Activated CD8-positive, alpha-beta memory T cell treated with anti-CD3 and anti-CD28 coated beads for 1 hour (primary cell): ENCODE measurements at places on chromosomes 7 and 10.

DNA sequence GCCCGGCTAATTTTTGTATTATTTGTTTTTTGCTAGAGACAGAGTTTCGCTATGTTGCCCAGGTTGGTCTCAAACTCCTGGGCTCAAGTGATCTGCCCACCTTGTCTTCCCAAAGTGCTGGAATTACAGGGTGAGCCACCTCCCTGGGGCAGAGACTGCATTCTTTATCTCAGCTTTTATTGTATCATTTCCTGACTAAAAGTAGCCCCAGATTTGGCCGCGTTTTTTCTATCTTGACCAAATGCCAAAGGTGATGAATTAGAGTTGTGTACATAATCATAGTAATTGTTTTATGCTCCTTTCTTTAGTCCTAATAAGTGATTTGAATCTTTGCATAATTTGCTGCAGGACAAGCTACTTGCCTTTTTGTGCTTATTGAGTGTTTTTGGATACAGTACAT, 3.1 kb upstream of the SMNDC1 start:
- no peak for DNase-seq

GRCh38 chr10:59700709-59701108, 8.9 kb downstream of the SLC16A9 start:
- no peak for DNase-seq

- no peak for DNase-seq
Observed at GRCh38 chr10:100984672-100985177, 2.6 kb downstream of the MRPL43 start.

GRCh38 chr7:41536873-41537665, 165.8 kb downstream of the INHBA start:
- no peak for DNase-seq

- DNase-seq: no peak
Observed at GRCh38 chr10:95880704-95881103, 27.1 kb upstream of the CC2D2B start.

DNA sequence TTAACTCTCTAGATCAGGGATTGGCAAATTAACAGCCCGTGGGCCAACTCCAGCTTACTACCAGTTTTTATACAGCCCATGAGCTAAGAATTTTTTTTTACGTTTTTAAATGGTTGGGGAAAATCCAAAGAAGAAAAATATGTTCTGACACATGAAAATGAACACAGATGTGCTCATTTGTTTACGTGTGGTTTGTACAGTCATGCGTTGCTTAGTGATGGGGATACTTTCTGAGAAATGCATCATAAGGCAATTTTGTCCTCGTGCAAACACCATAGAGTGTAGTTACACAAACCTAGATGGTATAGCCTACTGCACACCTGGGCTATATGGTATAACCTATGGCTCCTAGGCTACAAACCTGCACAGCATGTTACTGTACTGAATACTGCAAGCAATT, 8.3 kb upstream of the SMKR1 start:
- no peak for DNase-seq

DNA sequence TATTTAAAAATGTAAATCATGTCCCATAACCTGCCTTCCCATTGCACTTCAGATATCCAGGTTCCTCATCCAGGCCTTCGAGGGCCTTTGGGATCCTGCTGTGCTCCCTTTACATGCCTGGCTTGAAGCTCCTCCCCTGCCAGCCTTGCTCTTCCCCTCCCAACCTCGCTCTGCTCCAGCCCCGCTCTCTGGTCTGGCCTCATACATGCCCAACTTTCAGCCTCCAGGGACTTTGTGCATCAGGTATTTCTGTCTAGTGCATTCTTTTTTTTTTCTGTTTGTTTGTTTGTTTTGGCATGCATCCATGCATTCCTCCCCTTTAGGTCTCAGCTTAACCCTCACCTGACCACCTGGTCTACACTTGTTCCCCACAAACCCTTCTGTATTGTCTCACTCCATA, 160.3 kb downstream of the SNX10 start:
- no peak for DNase-seq

GRCh38 chr7:150371131-150371995, 2.7 kb downstream of the REPIN1 start:
- DNase-seq: no peak

GRCh38 chr10:98115031-98115787, 19.2 kb upstream of the R3HCC1L start:
- no peak for DNase-seq

GRCh38 chr10:14050598-14050997, 280.1 kb downstream of the FRMD4A start:
- no peak for DNase-seq

DNA sequence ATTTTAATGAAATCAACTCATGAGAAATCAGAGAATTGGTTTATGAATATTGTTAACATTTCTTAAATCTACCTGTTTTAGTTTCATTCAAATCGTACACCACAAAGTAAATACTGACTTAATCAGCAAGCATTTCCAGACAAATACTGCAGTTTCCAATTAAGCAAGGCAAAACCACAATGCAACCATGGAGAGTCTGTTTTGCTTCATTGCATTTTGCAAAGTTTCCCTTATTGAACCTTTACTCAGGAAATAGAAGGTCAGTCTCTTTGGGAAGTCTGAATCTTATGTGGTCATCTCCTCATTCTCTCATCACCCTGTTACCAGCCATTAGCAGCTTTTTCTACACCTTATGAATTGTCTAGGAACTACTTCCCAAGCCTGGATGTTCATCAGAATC, 400.5 kb downstream of the IPMK start:
- DNase-seq: no peak

DNA sequence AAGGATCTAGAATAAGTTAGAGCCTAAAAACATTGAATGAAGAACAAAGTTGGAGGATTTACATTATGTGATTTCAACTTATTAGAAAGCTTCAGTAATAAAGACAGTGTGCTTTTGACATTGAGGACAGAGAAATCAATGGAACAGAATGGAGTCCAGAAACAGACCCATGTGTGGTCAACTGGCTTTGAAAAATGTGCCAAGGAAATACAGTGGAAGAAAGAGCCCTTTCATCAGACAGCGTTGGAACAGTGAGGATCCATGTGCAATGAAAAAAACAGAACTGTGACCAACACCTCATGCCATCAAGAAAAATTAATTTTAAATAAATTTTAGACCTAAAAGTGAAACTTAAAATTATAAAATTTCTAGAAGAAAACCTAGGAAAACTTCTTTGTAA, 50.6 kb upstream of the LRRC18 start:
- DNase-seq: no peak

GRCh38 chr10:26043469-26043868, 109.4 kb downstream of the MYO3A start:
- no peak for DNase-seq

- no peak for DNase-seq
Observed at GRCh38 chr7:18177129-18177814, 149.6 kb upstream of the PRPS1L1 start.

- DNase-seq: no peak
Observed at GRCh38 chr10:30176776-30177533, 117.6 kb upstream of the JCAD start.

DNA sequence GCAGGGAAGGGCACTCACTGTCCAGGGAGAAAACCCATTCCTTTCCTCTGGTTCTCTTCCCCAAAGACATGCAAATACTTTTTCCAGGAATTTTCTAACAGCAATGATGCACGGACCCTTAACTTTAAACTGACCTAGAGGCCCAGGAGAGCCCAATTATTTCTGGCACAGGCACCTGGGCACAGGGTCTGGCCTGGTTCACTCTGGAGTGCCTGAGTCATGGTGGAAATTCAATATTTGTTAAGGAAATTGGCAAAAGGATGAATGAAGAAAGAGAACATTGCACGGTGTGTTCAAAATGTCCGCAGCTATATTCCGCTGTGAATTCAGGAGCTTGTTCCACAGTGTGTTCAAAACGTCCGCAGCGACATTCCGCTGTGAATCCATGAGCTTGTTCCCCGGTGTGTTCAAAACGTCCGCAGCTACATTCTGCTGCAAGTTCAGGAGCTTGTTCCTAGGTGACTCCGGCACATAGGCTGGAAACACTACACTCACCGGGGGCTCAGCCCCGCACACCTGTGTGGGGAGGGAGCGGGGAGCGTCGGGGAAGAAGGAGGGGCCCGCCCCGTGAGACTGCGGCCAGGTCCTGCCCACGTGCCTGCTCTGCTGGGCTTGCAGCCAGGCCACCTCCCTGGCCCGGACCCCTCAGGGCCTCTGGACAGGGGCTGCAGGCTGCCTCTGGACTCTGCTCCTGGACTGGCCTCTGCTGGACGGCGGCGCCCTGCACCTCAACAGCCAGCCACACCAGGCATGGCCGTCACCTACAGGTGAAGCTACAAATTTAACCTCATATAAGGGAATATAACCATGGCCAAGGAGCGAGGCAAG, 72.0 kb upstream of the FAM20C start:
- no peak for DNase-seq

- no peak for DNase-seq
Observed at GRCh38 chr10:124589491-124590041, 127.9 kb downstream of the LHPP start.

DNA sequence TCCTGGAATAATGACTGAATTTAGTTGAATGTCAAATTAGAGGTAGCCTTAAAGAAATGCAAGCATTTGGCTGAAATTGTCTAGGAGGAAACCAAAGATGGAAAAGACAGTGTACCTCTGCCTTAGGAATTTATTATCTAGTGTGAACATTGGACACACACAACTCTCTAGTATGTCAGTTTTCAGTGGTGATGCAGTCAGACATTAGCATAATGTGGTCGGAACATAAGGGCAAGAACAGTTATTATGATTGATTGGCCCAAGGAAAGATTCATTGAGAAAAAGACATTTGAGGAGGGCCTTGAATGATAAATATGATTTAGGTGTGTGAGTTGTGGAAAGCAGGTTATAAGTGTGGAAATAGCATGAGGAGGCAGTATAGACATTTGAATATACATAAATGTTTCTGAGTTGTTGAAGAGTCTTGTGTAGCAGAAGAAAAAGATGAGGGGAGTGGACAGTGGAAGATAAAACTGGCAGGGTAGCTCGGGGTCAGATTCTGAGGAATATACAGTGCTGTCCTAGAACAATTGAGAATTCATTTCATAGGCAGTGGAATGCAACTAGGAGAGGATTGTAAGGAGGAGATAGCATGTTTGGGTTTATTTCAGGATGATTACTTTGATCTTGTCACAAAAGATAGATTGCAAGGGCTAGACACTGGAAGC, 414.7 kb downstream of the SUGCT start:
- no peak for DNase-seq

DNA sequence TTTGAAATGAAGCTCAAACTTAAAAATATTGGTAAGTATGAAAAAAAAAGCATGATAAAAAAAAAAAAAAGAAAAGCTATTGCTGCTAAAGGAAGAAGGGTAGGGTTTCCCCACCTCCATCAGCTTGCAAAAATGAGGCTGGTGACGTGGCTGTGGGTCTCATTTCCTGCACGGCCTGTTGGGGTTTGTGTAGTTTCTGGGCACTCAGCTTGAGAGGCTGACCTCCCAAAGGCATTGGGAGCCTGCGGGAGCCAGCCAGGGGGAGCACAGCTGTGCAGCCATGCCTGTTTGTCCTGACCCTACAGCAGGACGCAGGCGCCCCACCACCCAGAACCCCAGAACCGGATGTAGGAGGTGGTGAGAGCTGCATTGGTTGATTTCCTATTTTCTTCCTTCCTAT, 48.8 kb upstream of the CARD11 start:
- peak; percentile 42 for DNase-seq

DNA sequence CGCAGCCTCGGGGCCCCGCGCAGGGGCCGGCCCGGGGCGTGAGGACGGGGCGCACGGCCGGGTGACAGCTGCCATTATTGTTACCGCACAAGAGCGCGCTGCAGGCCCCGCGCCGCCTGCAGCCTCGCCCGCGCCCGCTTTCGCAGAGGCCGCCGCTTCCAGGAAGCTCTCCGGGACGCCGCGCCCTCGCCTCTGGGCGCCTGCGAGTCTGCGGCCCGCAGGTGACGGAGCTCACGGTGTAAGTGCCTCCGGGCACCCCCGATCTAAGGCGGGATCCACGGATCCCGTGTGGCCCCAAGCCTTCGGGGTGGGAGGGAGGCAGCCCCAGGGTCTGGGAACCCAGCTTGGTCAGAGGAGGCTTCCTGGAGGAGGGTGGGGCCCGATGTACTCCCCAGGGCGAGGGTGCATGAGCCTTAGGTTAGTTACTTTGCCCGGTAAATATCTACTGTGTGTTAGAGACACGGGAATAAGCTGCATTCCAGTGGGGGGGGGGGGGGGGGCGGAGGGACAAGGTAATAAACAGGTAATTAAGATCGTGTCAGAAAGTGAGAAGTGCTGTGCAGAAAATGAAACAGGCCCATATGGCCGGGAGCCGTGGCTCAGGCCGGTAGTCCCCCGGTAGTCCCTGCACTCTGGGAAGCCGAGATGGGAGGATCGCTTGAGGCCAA, 638 bp downstream of the IQCE start:
- no peak for DNase-seq

DNA sequence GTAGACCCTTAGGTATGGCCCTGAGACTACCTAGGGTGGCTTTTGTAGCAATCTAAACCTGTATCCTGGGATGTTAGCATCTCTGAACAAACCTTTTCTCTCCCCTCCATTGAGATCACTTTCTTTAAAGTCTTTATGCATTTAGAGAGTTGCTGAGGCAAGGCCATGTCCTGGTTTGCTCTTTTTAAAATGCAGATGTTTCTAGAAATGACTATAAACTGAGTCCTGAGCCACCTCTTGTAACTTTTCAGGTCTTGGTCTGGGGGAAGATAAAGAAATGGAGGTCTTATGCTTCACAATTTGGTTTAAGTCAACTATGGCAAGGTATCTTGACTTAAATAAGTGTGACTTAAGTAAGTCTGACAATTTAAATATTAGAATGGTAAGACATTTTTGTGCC, 78.0 kb downstream of the AUTS2 start:
- DNase-seq: no peak

GRCh38 chr7:99120916-99121315, 23.0 kb downstream of the SMURF1 start:
- no peak for DNase-seq

- DNase-seq: no peak
Observed at GRCh38 chr10:34764472-34764946, 50.6 kb downstream of the PARD3 start.
